ENCODE measurements at places on chromosomes 12 and 14.

GRCh38 chr12:48986720-48987291 lies 8.7 kb downstream of the WNT1 start:
- DNase-seq, result no peak

DNA sequence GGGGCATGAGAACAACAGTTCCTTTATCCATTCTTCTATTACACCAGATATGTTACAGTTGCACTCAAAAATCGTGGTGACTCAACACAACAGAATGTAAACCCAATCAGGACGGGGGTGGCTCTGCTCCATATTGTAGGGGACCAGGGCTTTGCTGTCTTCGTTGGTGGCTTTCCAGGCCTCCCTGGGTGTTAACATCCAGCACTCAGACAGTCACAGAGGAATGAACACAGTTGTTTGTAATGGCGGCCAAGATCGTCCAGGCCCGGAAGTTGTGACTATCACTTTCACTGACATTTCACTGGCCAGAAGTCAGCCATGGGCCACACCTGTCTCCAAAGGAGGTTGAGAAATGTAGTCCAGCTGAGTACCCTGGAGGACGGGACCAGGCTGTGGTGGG lies 204.1 kb downstream of the CACNA1C start:
- DNase-seq, result no peak

DNA sequence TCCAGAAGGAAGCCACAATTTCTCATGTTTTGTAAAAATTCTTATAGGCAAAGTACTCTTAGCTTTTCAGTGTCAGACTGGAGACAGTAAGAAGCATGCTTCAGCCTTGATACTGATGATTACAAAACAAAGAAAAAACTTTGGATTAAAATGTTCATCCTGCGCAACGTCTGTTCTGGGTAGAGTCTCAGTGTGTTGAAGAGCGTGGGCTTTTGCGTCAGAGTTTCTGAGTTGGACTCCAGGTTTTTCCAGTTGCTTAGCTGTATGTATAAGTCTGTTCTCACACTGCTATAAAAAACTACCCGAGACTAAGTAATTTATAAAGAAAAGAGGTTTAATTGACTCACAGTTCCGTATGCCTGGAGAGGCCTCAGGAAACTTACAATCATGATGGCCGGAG lies 508.1 kb downstream of the DIO2 start:
- DNase-seq, result no peak

- no peak for DNase-seq
Measured at GRCh38 chr12:113240395-113240794, 19.1 kb downstream of the TPCN1 start.

DNA sequence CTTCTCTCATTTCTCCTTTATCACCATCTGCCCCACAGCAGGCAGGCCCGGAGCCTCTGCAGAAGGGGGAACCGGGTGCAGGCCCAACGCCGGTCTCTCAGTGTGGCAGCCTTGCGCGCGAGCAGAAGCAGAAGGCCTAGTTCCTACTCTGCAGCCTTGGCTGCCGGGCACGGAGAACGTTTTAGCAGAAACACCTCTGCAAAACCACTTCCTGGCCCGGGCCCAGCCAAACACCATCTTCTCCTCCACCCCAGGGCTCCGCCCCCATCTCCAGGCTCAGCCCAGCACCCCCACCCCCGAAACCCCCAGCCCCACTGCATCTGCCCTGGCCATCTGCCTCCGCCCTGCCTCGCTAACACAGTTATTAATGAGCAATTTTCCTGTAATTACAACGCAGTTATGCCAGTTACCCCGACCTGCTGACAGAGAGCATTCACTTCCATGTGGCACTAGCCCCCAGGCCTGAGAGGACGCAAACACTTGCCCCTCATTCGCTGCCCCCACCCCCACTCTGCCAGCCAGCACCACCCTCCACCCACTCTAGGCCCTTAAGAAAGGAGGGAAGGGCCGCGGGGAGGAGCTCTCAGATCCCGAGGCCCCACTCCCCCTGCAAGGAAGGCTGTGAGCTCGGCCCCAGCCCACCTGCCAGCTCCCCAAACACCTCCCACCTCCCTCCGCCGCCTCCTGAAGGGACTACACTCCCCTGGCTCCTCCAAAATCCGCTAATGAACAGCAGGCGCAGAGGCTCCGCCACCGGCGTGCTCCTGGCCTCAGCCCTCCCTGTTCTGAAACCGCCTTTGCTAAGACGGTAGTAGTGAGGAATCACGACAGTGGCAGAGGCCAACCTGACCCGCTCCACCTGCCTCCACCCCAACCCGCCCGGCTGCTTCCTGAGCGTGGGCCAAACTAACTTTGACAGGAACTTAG lies 44.7 kb upstream of the FBRSL1 start:
- no peak for DNase-seq

DNA sequence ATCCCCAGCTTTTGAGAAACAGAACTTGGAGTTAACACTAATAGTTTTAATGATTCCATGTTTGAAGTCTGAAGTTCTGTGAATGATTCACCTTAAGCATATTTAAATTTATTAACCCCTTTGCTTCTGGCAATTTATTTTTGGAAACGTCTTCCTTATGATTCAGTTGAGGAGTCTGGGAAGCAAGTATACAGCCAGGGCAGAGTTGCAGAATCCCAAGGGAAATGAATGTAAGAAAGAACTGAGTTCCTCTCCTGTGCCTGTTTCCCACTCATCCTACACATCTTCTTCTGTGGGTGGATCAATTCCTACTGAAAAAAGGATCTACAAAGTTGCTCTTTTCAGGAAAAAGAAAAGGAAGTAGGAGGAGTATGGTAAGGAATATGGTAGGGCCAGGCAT lies 108.2 kb upstream of the CCDC91 start:
- no peak for DNase-seq

DNA sequence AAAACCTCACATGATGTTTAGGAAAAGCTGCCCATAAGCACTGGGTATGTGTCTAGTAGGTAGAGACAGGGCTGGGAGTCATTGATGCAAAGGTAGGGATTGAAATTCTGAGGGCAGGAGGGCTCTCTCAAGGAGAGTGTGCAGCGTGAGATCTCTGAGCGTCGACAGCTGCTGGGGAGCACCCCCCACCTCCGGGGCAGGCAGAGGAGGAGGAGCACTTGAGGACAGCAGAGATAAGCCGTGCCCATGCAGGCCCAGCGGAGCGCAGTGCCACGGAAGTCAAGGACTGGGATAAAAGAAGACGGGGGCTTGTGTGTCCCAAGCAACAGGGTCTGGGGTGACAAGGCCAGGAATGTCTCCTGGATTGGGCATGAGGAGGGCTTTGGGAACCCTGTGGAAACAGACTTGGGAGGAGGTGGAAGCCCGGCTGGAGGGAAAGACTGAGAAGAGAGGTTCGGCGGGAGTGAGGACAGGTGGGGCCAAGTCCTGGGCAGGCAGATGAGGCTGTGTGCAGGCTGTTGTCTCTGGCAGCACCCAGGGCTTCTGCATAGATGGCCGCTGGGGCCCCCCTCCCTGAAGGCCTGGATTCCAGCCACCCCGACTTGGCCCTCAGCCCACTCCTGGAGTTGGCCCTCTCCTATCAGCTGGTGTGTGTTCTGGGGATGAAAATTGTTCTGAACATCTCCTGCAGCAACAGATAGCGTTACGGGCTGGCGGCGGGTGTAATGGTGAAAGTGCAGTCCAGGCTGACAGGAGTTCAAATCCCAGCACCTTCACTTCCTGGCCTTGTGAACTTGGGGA lies 1.9 kb downstream of the CACNA2D4 start:
- no peak for DNase-seq

DNA sequence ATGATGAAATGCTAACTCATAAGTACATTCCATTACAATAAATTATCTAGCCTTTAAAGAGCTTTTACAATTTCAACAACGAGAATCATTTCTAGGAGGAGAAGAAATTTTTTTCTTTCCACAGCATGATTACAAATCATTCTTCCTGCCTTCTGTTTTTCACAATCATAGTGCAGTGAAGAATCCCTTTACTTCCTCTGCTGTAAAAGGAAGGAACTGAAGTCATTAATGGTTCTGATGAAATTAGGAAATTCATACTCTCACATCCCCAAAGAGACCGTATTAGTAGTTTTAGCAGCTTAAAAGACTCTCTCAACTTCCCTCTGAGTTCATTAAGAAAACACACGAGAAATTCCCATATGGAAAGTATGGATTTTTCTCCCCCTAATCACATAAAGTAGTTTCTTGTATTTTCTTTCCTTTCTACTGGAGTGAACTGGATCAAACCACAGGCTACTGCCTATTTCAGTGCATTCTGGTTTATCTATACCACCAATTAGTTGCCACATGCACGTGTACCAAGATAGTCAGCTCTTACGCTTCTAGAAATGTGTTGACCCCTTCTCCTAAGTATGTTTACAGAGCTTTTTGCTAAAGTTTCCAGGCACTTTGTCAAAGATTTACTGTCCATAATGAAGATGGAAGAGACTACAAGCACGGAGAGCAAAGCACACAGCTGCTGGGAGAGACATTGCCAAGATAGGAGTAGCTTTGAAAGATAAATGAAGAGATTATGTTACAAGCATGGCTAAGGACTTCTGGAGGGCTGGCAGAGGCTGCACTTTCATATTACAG lies 58.9 kb upstream of the KITLG start:
- DNase-seq, result no peak

GRCh38 chr14:94441130-94441529 lies 11.5 kb downstream of the SERPINA11 start:
- DNase-seq, result no peak

DNA sequence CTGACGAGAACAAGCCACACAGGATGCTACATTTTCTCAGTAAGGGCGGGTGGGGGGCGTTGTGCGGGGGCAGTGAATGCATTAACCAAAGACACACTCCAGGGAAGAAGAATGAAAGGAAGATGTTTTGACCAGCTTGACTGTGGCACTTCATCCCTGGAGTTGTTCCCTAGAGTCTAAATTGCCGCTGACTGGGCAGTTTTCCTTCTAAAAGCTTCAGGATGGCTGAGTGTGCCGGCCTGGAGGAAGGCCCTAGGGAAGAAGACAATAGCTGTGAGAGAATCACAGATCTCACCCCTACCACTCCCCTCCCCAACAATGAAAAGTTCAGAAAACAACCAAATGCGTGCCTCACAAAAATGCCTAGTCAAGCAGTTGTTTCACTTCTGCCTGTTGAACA lies 67.2 kb downstream of the NKX2-1 start:
- no peak for DNase-seq

DNA sequence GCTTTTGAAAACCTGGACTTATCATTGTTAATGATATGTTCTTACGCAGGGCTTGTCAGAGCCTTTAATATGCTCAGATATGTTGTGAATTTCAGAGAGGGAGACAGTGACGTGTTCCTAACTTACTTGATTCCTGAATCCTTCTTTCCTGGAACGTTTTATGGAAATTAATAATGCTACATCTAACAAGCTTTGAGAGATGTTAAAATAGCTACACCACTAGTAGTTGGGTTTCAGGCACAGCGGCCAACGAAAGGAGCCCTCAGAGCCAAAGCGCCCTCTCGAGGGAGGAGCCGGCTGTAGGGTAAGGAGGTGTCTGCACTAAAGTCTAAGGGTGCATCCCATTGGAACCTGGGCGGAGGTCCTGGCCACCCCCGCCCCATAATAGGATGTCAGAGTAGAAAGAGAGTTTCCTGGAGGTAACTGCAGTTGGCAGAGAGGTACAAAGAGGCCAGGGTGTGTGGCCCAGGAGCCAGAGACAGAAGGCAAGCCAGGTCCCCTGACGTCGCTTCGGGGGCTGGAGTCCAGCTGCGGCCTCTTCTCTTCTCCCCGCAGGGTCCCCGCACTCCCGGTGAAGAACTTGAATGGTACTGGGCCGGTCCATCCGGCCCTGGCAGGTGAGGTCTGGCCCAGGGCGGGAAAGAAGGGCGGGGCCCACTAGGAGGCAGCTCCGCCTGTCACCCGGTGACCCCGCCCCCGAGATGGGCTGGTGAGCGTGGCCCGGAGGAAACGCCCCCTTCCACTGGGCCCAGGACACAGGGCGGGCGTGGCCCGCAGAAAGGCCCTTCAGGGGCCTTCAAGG lies 36.3 kb downstream of the DTX1 start:
- DNase-seq, result no peak

DNA sequence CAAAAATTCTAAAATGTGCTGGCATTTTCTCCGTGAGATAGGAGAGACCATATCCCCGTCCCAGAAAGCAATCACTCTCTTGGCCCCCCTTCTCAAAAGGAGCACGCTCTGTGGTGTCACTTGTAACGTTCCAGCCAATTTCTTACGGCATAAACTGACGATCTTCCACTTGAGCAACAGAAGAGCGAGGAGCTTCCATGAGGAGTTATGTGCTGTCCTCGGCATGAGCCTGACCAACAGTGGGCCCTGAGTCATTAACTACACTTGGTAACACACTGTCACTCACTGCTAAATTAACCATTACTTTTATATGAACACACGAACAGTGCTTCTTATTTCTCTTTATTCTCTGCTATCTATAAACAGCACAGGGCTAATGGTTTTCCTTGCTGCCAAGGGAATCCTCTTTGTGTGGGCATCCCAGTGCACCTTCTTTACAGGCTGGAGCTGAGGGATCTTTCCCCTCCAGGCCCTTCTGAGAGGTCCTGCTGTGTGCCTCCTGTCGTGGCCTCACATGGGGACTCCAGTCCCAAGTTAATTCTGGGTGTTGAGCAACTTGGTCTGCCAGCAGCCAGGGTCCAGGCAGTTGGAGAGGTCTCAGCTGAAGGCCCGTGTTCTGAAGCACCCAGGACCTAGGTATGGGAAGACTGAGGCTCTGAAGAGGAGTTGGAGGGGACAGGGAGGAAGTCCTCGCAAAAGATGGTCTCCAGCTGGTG lies 9.4 kb downstream of the SLC6A13 start:
- no peak for DNase-seq

- DNase-seq, result no peak
Measured at GRCh38 chr12:3802721-3803120, 49.8 kb upstream of the CRACR2A start.

DNA sequence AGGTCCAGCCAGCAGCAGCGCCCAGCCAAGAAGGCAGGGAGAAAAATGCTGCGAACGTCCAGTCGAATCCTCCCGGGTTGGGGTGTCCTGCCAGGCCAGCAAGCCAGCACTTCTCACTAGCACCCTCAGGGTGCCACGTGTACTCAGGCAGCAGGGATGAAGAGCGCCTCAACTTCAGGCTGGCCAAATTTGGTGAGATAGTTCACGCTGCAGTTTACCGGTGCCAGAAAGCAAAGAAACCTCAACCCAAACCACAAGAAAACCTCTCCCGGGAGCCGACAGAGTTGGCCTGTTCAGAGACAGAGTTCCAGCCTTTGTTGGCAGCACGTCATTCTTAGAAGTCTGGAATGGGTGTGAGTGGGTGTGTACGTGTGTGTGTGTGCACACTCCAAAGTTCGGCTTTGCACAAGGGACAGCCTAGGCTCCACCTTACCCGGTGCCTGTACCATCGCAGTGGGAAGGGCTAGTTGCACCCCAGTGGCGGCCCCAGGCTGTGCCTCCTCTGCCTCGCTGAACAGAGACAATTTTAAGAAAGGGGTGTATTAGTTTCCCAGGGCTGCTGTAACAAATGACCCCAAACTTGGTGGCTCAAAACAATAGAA lies 42.1 kb downstream of the ELK3 start:
- no peak for DNase-seq

DNA sequence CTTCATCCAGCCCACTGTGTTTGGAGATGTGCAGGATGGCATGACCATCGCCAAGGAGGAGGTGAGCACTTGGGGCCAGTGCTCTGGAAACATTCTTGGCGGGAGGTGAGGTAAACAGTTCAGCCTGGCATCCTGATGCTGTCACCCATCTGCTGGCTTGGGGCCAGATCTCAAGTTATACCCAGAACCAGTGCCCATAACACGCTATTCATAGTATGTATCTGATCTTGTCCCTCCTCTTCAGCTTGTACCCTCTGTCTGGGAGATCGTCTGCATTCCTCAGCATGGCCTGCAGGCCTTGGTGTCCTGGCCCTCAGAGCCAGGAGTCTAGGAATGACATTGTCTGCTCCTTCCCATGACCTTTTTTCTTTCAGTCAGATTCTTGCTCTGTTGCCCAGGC lies 31.4 kb downstream of the ALDH2 start:
- DNase-seq, result no peak

All from HuH-7.5 (cell line).